ENCODE measurements at places on chromosomes 4 and X.
A peak's percentile ranks its signal among the peaks of the same experiment; 100 is the strongest.

- DNase-seq, result no peak
Measured at GRCh38 chrX:69196666-69197065, 31.4 kb upstream of the PJA1 start.

DNA sequence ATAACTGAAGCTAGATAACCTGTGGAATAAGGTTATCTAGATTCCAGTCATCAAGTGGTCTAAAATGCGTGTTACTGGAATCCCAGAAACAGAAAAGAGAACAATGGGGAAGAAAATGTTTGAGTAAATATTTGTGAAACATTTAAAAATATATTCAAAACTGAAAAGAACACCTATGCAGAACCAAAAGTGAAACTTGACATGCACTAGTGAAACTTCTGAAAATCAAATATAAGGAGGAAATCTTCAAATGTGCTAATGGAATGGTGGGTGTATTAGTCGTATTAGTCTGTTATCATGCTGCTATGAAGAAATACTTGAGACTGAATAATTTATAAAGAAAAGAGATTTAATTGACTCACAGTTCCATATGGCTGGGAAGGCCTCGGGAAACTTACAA lies 512.4 kb upstream of the KLHL4 start:
- DNase-seq, result no peak

DNA sequence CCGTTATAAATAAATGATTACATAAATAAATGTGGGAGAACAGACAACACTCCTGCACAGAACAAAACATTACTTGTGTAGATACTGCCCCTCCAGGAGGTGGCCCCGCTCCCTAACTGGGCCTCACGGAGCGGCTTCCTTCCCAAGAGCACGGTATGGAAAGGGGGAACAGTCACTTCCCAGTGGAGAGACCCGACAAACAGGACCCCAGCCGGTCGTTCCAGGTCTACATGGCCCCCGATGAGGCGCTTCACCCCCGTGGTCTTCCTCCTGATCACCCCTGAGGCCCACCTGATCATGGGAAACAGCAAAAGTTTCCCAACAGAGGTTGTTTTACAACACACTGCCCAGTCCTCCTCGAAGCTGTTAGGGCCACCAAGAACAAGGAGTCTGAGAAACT lies 6.6 kb upstream of the SLC6A8 start:
- no peak for DNase-seq

- no peak for DNase-seq
Measured at GRCh38 chrX:154605566-154605965, 13.5 kb downstream of the CTAG1B start.

GRCh38 chr4:15963001-15963451 lies at the start of gene FGFBP2:
Gene FGFBP2 (minus strand): TSS chr4:15963175. CDS start chr4:15963129, 46 bp downstream.
- peak; percentile 51 for DNase-seq

DNA sequence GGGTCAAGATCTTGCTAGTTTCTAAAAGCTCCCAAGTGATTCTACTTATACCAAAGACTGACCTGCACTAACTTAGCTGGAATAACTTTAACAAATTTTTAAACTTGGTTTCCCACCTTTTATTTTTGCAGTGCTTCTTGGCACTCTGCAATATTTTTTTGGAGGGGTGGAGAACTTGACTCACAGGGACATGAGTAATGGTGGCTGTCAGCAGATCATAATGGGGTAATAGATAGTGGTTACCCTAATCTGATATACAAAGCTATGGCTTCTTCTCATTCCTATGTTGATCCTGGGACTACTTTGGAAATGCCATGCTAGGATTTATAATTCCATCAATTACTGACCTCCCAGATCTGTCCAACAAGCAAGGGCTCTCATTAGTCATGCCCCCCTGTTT lies 295.7 kb downstream of the GPAT3 start:
- DNase-seq, result no peak

DNA sequence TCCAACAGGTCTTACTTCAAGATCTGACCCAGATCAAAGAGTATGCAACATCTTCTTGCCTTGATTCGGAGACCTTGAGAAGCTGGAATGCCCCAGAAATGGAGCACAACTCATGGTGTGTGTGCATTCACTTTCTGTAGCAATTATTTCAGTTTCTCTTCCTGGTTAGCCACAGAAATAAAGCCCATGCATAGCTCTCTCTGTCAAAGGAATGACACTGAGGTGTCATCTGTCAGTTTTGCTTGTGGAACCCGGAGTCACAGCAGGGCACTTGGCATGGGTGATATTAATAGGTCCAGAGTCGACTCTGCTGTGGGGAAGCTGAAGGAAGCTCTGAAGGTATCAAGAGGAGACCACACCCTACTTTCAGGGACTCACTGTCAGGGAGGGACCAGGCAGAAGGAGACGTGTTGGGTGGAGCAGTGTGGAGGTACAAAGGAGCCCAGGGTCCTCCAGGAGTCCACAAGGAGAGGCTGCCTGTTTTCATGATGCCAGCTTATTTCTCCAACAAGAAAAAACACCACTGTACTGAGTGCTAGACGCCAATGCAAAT lies 10.7 kb downstream of the CLNK start:
- DNase-seq, result no peak

DNA sequence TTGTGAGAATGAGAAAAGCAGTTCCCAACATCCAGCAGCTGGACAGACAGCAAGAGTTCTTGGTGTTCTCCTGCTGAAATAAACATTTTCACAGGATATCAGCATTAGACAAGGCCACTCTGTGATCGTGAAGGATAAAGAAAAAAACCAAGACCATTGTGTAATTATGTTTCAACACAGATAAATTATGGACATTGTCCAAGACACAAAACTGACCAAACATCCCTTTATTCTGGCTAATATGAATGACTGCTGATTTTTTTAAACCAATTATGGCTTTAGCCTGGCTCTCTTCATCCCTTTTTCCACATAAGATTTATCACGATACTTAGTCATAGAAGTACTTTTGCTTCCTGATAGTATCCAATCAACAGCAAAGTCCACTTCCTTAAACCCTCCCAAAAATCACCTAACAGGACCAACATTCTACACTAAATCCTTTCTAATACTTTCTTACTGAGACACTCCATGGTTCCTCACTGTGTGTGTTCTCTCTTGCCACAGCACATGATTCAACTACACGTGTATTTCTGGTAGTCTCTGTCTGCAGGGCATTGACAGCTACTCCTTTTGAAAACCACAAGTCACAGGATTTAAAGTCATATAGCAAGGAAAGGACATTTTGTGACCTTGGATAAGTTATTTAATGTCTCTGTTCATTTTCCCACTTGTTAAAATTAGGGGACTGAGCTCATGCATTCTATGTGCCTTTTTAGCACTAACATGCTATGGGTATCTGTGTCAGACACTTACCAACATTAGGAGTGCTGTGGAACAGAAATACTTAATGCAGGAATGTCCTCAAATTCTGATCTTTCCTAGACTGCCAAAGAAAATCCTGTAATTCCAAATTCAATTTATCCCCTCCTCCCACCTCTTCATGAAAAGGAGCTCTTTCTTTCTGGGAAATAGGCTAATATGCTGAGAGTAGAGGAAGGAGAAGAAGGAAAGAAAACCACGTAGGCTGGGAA lies 137.2 kb upstream of the PGRMC2 start:
- no peak for DNase-seq

DNA sequence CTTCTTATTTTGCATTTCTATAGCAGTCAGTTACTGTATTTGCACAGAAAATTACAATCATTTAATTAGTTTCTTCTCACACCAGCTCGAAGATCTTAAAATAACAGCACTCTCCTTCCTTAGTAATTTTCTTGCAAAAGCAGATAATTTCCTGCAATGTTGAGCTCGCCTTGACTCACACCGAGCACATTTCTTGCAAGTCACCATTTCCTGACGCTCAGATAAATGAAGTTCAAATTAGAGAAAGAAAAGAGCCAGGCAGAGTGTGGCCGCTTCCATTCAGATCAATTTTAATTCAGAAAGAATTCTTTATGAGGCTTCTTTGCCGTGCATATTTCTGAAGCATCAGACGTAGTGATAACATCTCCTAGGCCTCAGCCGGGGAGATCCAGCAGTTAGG lies 10.1 kb downstream of the SORCS2 start:
- DNase-seq, result no peak

- DNase-seq, result no peak
Measured at GRCh38 chr4:19417256-19417655, 834.4 kb upstream of the SLIT2 start.

- DNase-seq, result no peak
Measured at GRCh38 chr4:150039274-150040127, 38.7 kb upstream of the DCLK2 start.

DNA sequence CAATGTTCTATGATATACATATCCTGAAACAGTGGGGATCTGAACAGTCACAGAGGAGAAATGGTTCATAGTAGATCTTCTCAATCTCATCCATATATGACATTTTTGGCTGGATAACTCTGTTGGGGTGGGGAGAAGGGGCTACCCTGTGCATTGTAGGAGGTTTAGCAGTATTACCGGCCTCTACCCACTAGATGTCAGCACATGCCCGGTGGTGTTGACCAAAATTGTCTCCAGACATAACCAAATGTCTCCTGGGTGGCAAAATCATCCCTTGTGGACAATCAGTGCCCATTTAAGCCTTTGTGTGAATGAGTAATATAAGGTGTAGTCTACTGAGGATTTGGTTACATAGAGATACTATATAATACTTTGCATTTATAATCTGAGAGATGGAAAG lies 89.9 kb downstream of the PLS3 start:
- DNase-seq, result peak; percentile 25

- DNase-seq, result peak; percentile 7
Measured at GRCh38 chr4:14615671-14616070, 386.6 kb upstream of the CPEB2 start.

DNA sequence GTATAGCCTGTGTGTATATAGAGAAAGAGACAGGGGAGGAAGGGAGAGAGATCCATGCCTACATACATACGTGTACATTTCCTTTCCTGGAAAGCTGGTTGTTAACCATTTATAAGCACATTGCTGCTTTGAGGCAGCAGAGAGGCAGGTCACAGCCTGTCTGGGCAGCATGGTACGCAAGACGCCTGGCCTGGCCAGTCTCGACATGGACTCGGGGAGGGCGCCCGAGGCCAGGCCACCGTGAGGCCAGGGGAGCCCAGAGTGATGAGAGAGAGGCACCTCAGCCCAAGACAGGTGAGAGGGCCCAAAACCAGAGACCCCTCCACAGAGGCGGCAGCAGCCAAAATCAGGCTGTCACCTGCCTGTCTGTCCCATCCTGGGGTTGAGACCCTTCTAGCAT lies 3.9 kb downstream of the TREX2 start:
- DNase-seq, result no peak

- DNase-seq, result no peak
Measured at GRCh38 chrX:135330706-135331105, 21.4 kb downstream of the ETDC start.

DNA sequence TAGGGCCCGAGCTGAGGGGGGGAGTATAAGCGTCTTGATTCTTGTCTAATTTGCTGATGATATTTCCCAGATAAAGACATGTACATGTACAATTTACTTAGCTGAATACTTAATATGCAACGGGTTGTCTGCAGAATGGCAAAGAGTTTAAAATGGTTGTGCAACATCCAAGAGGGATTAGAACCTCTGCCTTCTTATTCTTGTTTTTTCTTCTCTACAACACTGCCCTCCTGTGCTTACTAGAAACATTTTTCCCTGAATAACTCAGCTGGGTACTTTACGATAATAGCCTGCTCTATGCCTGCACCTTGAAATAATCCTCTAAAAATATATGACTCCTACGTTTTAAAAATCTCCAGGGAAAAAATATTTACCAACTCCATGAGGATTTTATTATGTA lies 41.8 kb downstream of the INTS12 start:
- DNase-seq, result peak; percentile 23

Data from suppressor macrophage treated with lipopolysaccharide for 1 hour (primary cell).